ENCODE measurements at places on chromosomes 1 and 21.
A peak's percentile ranks its signal among the peaks of the same experiment; 100 is the strongest.

DNA sequence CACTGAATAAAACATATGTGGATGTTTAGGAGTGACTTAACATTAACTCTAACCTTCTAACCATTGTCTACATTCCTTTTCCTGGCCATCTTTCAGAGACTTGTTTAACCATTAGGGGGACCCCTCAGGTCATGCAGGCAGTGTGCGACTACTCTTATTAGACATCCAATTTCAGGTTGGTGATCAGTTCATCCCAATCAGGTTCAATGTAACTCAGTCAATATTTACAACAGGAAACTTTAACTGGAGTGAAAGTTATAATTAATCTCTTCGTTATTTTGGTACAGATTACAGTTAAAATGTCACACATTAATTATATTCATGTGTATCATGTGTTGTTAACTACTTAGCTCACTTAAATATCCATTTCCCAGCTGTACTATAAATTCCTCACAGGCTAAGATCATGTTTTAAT is 68.8 kb upstream of the RGS1 start:
- ATAC-seq, result peak; percentile 45

DNA sequence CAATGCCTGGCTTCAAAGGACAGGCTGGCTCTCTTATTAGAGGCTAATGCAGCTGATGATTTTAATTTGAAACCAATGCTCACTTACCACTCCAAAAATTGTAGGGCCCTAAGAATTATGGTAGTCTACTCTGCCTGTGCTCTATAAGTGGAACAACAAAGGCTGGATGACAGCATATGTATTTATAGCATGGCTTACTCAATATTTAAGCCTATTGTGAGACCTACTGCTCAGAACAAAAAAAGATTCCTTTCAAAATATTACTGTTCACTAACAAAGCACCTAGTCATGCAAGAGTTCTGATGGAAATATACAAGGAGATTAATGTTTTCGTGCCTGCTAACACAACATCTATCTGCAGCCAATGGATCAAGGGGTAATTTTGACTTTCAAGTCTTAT is 73.8 kb upstream of the DUSP10 start:
- ATAC-seq, result no peak

DNA sequence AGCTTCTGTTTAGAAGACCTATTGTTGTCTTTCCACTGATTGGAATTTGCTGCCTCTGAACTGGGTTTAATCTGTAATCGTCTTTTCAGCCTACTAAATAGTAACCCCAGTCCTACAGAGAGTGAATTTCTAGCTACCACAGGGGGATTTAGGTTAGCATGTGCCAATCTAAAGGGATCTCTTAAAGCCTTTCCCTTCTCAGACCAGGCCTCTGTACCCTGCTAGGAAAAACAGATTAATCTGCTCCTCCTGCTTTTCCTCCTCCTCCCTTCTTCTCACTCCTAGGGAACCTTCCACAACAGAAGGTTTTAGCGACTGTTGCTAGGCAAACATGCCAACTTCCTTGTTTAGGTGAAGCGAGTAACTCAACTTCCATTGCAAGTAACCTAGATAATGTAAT is 1.3 kb upstream of the RC3H1 start:
- no peak for ATAC-seq

- ATAC-seq, result no peak
Measured at GRCh38 chr21:45536301-45537081, 5.7 kb downstream of the SLC19A1 start.

- ATAC-seq, result no peak
Measured at GRCh38 chr1:157431751-157432150, 120.6 kb downstream of the FCRL5 start.

DNA sequence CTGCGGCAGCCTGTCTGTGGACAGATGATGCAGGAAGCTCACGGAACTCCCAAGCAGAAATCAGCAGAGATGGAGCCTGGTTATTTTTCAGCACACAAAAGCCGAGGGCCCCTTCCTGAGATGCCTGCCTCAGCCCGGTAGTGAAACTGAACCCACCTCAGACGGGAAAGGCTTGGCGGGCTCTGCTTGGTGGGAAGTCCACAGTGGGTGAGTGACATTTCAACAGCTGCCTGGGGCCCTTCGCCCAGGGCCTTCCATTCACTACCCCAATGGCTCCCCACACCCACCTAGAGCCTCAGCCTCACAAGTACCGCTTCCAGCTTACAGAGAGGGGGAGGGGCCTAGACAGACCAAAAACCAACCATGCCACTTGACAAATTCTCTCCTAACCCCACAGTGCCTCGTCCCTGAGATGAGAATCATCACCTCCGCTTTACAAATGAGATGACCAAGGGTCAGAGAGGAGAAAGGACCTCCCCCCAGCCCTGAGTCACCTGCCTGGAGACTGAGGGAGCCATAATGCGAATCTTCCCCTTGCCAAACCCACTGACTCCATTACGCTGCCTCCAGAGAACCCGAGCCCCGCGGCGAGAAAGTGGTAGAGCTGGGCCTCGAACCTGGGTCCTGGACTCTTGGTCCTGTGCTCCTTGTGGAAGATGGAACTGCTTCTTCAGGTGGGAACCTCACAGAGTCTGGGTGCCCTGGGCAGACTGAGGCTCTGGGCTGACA is 3.4 kb upstream of the ECE1 start:
- no peak for ATAC-seq

- no peak for ATAC-seq
Measured at GRCh38 chr1:85396194-85396593, 68.8 kb downstream of the DDAH1 start.

DNA sequence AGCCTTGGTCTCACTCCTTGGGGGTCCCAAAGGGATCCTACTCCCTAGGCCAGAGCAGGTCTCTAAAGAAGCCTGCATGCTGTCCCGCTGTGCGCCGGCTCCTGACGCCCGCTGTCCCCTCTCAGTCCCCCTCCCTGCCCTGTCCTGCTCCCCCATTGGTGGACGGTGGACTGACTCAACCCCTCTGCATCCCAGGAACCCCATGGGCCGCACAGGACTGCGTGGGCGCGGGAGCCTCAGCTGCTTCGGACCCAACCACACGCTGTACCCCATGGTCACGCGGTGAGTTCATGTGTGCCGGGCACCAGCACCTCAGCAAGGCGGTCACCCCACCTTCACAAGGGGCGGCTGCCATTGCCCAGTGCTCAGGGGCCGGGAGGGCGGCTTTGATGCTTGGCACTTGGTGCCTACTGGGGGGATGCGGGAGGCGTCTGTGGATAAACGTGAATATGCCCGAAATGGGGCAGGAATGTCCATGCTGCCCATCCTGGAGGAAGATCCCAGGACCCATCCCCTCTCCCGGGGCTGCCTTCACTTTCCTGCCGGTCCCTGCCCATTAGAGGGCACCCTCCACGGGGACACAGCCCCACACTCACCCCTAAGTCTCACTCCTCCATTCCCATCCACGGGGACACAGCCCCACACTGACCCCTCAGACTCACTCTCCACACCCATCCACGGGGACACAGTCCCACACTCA is 20.2 kb upstream of the LRRC3 start:
- no peak for ATAC-seq

GRCh38 chr1:38138498-38139233 is 92.1 kb upstream of the POU3F1 start:
- no peak for ATAC-seq

DNA sequence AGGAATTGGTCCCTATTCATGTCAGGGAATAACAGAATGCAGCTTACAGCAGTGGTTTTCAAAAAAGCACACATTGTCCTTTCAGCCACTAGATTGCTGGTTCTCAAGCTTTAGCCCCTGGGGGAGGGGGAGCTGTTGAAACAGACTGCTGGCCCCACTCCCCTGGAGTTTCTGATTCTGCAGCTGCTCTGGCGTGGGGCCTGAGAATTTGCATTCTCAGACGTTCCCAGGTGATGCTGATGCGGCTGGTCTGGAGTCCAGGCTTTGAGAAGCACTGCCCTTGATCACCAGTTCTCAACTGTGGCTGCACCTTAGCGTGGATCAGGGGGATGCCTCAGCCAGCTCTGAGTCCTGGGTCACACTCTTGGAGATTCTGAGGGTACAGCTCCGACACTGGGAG is 62.7 kb upstream of the LAPTM5 start:
- no peak for ATAC-seq

GRCh38 chr1:101236516-101237228 is at the start of gene S1PR1:
Gene S1PR1 (plus strand): TSS chr1:101237019. CDS start chr1:101238985, 1,966 bp downstream.
- peak; percentile 73 for ATAC-seq

GRCh38 chr1:6998267-6998666 is 213.0 kb downstream of the CAMTA1 start:
- ATAC-seq, result peak; percentile 28

DNA sequence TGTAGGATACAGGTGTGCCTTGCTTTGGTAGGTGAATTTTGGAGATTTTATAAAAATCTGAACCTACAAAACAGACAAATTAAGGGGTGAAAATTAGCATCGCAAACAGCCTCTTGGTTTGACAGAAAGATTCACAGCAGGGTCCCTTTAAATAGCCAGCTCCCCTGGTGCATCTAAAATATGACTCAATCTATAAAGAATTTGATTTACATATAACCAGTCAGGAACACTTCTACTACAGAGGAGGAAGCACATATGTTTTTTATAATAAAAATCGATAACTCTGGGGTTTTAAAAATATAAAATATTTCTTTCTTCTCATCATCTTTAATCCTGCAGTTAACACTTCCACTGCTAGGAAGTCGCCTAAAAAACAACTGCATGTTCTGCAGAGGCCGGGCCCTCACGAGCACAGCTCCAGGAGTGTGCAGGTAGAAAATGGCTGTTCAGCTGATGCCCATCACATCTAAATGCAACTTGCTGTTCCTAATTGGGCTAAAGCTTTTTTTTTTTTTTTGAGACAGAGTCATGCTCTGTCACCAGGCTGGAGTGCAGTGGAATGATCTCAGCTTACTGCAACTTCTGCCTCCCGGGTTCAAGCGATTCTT is 203.4 kb downstream of the HS2ST1 start:
- ATAC-seq, result peak; percentile 35

DNA sequence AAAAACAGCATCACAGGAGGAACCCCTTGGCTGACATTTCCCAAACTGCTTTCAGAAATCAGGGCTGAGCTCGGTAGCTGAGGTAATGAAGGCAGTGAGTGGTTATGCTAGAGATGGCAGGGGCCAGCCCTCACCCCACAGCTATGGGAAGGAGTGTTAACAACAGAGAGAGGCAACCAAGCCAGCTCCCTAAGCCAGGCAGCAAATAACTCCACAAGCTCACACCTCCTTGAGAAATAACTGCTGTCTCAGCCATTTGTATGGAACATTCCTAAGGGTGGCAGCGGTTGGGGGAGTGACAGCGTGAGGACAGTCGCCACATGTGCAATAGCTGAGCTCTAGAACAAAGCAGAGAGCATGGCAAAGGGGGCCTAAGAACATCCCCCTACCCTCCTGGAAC is 42.6 kb downstream of the LMX1A start:
- no peak for ATAC-seq

GRCh38 chr1:58367217-58367616 is 179.3 kb downstream of the OMA1 start:
- no peak for ATAC-seq

- no peak for ATAC-seq
Measured at GRCh38 chr1:9927259-9927658, 15.9 kb downstream of the LZIC start.

DNA sequence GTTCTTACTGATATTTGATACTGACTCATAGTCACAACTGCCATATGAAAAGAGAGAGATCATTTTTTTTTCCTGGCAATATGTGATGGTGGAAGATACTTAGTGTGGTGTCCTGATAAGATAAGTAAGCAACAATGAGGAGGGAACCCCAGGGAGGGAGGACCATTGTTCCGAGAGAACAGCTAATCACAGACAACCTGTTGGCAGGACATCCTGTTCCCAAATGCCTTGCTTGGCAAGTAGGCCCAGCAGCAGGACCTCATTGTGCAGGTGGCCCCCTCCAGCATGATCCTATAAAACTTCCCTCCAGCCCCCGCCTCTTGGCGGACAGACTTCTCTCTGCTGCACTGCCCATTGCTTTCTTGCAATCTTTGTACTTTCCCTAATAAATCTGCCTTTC is 329.4 kb upstream of the CHRM3 start:
- no peak for ATAC-seq

DNA sequence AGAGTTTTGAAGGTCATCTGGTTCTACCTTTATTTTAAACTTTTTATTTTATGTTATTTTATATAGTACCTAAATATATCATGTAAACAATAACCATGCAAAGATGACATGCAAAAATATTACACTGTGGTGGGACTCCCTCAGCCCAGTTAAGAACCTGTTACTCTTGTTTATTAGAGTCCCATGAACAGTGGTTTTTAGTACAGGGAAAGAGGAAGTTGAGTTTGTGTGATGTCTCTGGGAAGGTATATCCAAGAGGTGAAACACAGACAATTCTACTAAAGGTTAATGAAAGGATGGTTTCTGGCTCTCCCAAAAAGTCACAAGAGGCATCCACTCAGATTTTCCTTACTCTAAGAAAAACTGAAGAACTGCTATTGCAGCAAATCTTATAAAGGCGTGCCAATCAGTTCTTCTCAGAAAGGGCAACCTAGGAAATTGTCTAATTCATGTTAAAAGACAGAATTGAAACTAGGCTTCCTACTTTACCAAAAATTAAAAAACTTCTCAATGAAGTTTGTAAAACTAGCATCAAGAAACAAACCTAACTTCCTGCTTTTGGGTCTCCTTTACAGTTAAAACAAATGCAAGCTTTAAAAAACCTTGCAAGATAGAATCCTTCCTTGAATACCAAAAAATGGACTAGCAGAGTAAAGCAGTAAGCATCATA is 19.9 kb downstream of the GFI1 start:
- no peak for ATAC-seq

DNA sequence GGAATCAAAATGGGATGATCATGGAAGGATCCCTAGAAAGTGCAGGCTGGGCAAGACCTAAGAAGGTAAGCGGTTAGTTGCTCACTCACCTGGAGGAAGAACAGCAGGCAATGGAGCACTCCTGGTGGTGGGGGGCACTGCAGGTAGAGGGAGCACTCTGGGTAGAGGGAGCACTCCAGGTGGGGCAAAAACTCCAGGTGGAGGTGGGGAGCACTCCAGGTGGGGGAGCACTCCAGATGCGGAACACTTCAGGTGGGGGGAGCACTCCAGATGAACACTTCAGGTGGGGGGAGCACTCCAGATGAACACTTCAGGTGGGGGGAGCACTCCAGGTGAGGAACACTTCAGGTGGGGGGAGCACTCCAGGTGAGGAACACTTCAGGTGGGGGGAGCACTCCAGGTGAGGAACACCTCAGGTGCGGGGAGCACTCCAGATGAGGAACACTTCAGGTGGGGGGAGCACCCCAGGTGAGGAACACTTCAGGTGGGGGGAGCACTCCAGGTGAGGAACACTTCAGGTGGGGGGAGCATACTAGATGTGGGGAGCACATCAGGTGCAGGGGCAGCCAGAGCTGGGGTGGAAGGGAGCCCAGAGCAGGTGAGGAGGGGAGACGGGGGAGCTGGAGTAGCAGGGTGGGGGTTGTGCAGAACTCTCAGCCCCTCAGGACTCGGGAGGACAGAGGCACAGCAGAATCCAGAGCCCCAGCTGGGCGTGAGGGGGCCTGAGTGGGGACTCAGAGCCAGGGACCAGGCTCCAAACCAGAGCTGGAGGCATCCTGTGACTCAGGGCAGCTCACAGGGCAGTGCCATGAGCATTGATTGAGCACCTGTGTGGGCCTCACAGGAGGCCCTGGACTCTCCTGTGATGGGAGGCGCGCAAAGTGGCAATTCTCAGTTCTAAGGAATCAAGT is 37.7 kb upstream of the COL6A1 start:
- no peak for ATAC-seq

Data from motor neuron (in vitro differentiated cells).